ENCODE measurements at places on chromosomes 4 and X.

DNA sequence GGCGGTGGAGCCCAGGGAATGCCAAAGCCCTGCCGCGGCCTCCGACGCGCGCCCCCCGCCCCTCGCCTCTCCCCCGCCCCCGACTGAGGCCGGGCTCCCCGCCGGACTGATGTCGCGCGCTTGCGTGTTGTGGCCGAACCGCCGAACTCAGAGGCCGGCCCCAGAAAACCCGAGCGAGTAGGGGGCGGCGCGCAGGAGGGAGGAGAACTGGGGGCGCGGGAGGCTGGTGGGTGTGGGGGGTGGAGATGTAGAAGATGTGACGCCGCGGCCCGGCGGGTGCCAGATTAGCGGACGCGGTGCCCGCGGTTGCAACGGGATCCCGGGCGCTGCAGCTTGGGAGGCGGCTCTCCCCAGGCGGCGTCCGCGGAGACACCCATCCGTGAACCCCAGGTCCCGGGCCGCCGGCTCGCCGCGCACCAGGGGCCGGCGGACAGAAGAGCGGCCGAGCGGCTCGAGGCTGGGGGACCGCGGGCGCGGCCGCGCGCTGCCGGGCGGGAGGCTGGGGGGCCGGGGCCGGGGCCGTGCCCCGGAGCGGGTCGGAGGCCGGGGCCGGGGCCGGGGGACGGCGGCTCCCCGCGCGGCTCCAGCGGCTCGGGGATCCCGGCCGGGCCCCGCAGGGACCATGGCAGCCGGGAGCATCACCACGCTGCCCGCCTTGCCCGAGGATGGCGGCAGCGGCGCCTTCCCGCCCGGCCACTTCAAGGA is at the start of gene FGF2:
TSS of gene FGF2 (plus strand) at position 279 of the 705 bp plus-strand sequence. CDS start at position 623, 344 bp downstream.
- peak; percentile 74 for DNase-seq

DNA sequence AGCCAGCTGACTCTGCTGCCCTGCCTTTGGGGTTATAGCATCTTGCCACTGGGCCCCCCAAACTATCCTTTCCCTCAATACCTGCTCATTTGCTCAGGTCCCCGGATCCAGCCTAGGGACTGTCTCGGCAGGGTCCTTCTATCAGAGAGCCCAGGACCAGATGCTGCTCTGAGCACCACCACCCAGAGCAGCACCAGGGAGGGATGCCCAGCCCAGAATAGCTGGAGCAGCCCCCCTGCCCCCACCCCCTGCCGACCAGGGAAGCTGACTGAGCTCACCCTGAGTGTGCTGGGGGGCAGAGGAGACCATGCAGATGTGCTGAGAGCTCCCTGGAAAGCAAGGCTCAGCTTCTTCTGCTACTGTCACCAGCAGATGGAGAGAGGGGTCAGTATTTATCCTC is 103.6 kb upstream of the IGSF1 start:
- DNase-seq = no peak

DNA sequence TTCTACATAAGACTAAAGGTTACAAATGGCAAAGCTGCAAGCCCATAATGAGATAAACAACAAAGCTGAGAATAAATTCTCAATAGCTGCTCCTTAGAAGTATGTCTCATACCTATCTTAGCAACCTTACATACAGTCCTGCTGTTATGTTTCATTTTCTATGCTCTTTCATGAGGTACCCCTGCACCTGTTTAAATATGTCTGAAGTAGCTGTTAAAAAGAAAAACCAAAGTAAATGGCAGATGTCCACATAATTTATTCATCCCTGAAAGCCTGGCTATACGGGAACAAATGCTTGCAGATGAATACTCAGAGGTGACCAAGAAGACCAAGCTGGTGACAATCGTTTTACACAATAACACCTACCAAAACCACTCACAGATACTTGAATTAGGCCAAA is 22.5 kb downstream of the PPA2 start:
- DNase-seq = no peak

- DNase-seq = no peak
Measured at GRCh38 chr4:115187136-115187535, 73.7 kb upstream of the NDST4 start.

DNA sequence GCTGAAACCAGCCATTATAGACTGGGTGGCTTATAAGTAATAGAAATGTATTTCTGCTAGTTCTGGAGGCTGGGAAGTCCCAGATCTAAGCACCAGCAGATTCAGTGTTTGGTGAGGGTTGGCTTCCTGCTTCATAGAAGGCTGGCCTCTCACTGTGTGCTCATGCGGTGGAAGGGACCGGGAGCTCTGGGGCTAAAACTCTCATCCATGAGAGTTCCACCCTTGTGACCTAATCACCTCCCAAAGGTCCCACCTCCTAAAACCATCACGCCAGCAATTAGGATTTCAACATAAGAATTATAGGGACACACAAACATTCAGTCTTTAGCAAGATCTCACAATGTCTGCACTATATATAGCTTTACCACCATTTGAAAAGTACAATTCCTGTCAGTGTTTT is 215.2 kb downstream of the CBR4 start:
- no peak for DNase-seq

GRCh38 chr4:10623241-10623640 is 61.3 kb downstream of the CLNK start:
- no peak for DNase-seq

DNA sequence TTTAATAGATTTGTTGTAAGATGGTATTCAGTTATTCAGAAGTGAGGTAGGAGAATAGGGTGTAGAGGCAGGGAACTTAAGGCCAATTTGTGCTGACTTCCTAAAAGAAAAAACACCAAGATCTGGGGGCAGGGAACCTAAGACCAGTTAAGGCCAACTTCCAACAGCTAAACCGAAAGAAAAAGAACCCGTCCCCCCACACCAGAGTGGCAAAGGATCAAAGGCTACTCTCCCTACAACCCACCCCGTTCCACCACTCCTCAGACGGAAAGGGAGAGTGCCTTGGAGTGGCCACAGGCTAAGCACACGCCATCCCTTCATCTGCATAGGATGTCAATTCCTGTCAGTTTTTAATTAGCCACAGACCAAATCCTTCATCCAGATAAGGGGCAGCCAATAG is 3.7 kb upstream of the ZNF718 start:
- DNase-seq = no peak

- no peak for DNase-seq
Measured at GRCh38 chr4:86357608-86358007, 2.2 kb downstream of the MAPK10 start.

DNA sequence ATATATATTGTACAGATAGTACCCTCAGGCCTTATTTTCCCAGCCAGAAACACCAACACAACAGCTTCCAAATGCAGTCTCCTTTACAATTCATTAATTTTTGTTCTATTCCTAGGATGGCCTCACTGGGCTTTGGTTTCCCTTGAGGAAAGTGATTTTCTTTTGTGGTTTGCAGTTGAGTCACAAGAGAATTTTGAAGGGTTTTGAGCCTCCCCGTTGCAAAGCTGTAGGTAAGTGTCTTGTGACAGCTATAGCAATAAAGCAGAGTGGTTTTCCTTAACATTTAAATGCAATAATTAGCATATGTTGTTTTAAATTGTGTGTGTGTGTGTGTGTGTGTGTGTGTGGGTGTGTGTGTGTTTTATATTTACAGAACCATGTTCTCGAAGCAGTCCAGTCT is 54.1 kb upstream of the WDR17 start:
- DNase-seq = no peak

GRCh38 chrX:2926664-2927275 is 2.4 kb downstream of the ARSD start:
- no peak for DNase-seq

DNA sequence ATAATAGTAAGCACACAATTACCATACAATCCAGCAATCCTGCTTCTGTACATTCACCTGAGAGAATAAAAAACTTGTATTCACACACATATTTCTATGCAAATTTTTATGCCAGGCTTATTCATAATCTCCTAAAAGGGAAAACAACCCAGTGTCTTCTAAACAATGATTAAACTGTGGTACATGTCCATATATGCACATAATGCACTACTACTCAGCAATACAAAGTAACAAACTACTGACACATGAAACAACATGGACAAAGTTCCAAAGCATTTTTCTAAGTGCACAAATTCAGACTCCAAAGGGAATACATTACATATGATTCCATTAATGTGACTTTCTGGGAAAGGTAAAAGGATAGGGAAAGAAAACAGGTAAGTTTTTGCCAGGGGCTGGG is 18.0 kb upstream of the FMR1 start:
- no peak for DNase-seq

- no peak for DNase-seq
Measured at GRCh38 chr4:110248831-110249253, 50.4 kb upstream of the ELOVL6 start.

- DNase-seq = no peak
Measured at GRCh38 chrX:106898462-106898861, 4.7 kb downstream of the RIPPLY1 start.

GRCh38 chr4:186307497-186307896 is 41.5 kb downstream of the F11 start:
- DNase-seq = no peak

DNA sequence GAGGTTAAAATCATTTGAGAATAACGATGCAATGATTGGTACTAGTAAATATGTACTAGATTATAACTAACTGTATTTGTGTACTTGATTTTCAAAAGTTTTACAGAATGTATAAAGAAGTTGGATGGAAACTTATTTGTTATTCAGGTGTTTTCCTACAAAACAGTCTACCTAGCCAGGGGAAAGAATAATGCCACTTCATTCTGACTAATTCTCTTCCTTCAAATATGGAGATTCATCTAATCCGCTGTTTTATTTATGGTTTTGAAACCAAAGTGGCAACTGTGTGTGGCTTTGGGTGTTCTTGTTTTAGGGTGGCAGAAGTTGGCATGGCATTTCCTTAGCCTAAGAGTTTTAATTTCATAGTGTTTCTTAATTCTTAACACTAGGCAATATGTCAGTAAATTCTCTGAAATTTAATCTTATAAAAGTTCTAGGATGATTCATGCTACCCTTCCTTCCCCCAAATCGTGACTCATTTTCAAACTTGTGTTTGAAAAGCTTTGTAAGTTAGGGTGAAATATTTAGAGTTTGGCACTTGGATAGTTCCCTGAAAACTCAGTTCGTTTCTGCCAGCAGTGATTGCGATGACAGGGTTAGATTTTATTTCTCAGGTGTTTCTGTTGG is 62.6 kb downstream of the DCLK2 start:
- no peak for DNase-seq

GRCh38 chr4:26028793-26029567 is 115.0 kb downstream of the SMIM20 start:
- peak; percentile 62 for DNase-seq

DNA sequence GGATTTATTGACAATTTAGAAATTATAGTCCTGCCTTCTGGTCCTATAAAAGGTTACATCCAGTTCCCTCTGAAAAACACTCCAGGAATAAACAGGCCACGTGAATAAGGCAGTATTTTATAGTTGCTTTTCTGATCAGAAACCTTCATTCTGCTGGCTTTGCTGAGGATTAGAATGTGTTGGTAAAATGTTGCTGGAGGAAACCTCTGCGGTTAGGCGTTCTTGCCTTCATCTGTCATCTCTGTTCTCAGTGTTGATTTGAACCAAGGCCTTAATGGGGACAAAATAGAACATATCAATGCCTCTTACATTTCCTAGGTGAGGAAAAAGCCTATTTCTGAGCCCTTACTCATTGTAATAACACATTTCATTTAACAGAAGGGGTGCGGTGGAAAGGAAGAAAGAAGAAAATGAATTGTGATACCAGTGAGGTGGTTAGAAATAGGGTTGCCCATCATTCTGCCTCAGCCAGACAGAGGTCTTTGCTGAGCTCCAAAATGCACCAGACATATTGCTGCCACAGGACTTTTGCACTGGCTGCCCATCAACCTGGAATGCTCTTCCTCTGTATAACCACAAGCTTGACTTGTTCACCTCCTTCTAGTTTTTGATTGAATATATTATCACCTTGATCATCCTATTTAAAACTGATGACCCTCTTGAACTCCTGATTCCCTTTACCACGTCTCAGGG is 18.0 kb upstream of the SPARCL1 start:
- no peak for DNase-seq

DNA sequence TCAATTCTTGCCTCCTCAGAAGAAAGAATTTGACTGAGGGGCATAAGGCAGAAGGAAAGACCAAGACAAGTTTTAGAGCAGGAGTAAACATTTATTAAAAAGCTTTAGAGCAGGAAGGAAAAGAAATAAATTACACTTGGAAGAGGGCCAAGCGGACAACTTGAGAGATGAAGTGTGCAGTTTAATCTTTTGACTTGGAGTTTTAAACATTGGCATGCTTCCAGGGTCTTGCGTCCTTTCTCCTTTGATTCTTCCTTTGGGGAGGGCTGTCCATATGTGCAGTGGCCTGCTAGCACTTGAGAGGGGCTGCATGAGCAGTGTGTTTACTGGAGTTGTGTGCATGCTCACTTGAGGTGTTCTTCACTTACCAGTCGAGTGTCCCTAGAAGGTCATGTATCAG is 275.8 kb upstream of the IL1RAPL1 start:
- DNase-seq = no peak

DNA sequence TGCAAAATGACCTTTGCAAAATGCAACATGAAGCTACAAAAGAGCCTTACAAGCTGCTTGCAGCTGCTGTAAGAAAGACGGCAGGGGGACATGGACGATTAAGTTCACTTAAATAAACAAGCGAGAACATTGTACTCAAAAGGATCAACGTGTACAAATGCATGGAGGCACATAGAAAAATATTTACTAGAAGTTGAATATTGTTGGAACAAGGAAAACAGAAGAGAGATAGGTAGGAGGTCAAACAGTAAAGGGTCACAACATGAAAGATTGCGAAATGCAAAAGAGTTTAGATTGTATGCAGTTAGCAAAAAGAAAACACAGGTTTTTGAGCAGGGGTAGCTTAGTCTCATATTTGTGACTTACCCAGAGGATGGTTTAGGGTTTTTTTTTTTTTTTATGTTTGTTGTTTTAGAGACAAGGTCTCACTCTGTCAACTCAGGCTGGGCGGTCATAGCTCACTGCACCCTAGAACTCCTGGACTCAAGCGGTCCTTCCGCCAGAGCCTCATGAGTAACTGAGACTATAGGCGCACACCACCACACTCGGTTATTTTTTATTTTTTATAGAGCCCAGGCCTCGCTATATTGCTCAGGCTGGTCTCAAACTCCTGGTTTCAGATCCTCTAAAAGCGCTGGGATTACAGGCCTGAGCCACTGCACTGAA is 1.4 kb upstream of the PHF8 start:
- DNase-seq = peak; percentile 14

DNA sequence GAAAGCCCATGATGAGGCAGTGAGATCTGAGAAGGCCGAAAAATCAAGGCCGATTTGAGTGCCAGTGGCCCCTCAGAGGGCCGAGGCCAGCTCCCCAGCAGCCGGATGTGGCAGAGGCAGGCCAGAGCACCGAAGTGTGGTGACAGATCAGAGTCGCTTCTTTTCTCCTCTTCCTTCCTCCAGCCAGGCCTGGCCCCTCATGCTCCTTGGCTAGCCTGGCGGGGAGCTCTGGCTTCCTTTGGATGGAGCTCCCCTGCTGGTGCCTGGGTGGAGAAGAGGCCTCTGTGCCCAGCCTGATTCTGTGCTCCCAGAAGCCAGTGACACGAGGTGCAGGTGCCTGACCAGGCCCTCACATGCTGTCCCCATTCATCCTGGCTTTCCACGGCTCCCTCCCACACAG is 127.2 kb upstream of the PABPC4L start:
- DNase-seq = no peak

Measured in right kidney (tissue), 9 donors.